ENCODE measurements at places on chromosomes 7 and 10.
A peak's percentile ranks its signal among the peaks of the same experiment; 100 is the strongest.

GRCh38 chr10:25556457-25556856 is 377.6 kb upstream of the MYO3A start:
- no peak for DNase-seq

DNA sequence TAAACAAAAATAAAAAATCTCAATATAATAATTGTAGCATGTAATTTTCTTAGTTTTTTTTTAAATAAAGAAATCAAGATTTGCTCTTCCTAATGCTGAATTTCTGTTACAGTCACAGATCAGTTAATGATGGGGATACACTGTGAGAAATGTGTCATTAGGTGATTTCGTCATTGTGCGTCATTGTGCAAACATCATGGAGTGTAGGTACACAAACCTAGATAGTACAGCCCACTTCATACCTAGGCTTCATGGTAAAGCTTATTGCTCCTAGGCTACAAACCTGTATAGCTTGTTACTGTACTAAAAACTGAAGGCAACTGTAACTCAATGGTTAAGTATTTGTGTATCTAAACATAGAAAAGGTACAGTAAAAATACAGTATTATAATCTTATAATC is 74.4 kb upstream of the LSM8 start:
- DNase-seq: no peak

GRCh38 chr7:49322476-49322875 is 398.1 kb downstream of the CDC14C start:
- DNase-seq: no peak

DNA sequence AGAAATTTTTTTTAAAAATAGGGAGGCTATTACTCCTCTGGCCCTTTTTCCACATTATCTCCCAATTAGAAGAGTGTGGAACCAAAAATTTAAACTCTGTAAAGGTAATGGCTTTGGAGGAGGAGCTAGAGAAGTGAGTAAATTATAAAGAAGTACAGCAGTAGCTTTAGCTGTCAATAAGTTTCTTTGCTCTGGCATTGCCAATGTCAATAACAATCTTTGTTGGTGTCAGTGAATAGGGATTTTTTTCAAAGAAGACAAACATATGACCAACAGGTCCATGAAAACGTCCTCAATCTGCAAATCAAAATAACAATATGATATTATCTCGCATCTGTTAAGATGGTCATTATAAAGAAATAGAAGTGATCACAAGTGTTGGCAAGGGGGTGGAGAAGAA is 227.1 kb upstream of the MBL2 start:
- DNase-seq: no peak

DNA sequence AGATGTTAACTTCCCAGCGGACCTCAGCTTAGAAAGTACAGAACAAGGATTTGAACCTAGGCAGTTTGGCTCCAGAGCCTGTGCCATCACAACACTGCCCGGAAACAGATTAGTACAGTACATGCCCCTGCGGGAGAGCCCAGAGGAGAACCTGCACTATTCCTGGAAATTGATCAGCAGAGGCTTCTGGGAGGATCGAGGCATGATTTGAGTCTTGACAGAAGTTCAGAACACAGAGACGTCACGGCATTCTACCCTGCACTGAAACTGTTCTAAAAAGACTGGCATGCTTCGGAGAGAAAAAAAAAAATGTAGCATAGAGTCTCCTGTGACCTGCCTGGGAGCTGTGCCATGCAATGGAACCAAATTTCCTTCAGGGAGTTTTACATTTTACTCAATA is 9.2 kb upstream of the IL6 start:
- DNase-seq: no peak

GRCh38 chr10:64265961-64266360 is 744.8 kb downstream of the REEP3 start:
- DNase-seq: no peak

DNA sequence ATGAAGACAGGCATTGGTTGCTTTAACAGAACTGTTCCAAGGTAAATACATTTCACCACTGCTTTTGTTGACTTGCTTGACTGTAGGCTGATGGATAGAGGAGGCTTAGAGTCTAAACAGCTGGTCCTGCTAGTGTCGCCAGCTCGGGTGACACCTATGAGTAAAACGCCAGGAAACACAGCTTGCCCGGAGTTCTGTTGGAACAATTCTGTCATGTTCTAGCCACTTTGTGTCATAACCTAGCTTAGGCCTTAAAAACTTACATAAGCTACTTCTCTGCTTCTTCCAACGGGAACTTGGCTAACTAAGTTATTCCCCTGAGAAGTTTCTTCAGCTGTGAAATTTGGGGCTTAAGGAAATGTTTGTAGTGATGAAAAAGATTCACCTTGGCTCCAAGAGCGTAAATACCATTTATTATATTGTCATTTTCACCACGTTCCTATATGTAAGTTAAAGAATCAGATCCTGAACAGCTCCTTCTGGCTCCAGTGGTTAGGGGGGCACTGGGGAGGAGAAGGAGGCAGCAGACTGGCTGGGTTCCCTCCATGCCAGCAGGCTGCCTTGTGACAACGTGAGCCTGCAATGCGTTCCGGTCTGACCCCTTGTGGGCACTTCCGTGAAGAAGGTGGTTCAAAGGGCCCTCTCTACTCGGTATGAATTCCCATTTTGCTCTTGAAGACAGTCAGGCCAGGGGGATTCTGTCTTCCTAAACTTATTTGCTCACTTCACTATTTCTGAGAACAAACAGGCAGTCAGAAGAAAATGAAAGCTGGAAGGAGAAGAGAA is 253.2 kb downstream of the BMPER start:
- DNase-seq: no peak

DNA sequence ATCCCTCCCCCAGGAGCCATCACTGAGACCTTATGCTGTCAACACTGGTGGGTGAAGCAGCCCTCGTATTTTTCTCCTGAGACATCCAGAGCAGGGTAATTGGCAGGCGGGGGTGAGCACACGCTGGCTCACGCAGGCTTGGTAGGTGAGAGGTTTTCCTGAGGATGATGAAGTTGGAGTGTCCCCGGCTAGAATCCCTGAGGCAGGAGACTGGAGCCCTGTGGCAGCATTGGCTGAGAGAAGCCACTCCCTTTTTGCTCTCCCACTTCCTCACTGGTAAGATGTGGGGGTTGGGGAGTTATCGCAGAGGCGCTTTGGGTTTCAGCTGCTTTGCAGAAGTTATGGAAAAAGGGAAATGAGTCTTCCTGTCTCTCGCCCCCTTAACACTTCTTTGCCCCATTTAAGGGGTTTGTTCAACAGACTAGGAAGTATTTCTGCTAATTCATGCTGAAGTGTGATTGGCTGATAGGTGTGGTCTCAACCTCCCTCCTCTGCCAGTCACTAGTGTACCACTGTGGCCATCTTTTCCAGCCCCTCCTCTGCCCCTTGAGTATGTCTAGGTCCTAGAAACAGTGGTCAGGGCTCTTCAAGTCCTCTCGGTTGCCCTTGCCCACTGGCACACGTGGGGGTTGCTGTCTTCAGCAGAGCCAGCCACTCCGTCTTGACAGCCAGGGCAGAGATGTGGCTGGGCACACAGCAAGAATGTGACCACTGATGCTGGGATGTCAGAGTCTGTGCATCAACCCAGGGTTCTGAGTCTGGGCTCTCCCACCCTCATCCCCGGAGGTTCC is 5.7 kb downstream of the ARPC1B start:
- DNase-seq: no peak

- no peak for DNase-seq
Observed at GRCh38 chr7:44395067-44395466, 69.7 kb upstream of the CAMK2B start.

DNA sequence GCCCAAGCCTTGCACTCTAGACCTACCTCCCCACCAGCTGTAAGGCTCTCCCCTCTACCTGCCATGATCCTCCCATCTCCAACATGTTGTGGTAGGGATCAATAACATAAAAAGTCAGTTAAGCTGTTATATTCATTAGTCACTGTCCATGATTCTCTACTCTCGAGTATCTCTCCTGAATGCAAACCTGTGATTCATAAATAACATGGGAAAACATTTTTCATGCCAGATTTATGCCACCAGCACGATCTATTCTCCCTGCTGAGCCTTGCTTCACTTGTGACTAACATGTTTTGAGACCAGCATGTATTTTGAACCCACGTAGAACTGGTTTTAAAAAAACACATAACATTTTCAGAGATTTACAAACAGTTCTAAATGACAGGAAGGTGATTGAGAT is 30.3 kb downstream of the TMEM168 start:
- no peak for DNase-seq

- DNase-seq: no peak
Observed at GRCh38 chr7:119733127-119733879, 539.7 kb upstream of the KCND2 start.

DNA sequence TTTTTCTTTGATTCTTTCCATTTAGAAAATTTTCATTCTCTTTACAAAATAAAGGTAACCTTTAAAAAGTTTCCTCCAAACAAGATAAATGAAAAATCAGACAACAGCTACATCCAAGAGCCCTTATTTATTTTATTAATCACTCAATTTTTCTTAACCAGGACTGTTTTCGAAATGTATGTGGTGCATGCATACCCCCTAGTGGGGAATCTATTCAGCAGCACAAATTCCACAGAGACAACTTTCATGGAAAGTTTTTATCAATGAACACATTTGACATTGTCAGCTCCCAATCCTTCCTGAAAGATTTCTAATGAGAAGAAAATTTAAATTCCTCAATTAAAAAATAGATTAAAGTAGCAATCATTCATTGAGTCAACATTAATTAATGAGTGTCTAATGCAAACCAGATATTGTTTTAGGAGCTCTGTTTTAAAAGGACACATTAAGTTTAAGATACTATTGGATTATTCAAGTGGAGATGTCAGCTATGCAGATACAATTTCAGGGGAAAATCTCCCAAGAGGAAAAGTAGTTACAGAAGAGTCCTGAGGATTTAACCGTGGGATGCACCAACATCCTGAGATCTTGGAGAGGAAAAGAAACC is 5.2 kb upstream of the HTR7 start:
- DNase-seq: no peak

DNA sequence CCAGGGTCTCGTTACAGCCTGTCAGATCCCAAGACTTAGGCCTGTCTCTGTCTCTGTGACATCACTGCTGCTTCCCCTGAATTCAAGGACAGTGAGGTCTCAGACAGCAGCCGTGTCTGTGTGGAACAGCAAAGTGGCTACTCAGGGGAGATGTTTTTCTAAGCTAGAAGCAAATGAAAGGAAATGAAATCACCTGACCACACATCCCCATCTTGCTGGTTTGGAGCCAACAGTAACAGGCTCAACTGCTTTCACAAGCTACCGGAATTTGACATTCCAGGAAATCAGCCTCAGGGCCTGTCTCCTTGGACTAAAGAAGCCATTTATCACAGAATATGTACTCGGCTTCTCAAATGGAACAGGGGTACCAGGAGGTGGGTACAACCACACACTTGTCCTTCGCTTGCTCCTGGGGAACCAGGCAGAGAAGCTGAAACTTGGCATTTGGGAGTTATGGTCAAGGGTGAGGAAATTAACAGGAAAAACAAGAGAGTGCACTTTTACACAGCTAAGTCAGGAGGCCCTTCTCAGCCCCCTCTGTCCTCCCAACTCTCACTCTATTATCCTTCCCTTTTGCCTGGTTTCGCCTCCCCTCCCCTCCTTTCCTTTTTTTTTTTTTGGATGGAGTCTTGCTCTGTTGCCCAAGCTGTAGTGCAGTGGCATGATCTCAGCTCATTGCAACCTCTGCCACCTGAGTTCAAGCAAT is 73.2 kb downstream of the SPDYE5 start:
- DNase-seq: no peak

- DNase-seq: peak; percentile 39
Observed at GRCh38 chr7:92527300-92528187, 776 bp downstream of the PEX1 start.

DNA sequence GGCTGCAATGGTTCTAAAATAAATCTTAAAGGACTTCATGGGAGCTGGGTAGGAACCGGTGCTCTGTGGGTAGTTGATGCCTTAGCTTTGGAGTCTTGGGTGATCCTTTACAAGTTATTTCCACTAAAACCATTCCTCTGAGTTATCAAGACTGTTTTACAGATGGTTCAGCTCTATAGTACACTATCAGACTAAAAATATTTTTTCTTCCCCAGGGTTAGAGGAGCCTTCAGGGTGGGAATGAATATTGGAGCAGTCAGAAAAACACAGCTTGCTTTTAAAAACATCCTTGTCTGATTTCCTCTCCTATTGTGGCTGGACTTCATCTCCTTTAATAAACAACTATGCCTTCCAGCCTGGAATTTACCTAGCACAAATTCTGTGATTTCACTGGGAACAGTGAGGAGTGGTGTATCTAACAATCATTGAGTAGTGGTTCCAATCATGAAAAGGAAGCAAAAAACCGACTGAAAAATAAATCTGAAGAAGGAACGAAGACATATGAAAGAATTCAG is 102.6 kb upstream of the AFAP1L2 start:
- no peak for DNase-seq
